PC-9 (cell line): ENCODE measurements at places on chromosomes 2 and 18. TPM values are rescaled to one million over a fixed set of nuclear protein-coding genes. Genes with fewer than 3 reads are reported as not detected.

Gene FSHR
- not detected in 2 replicates for total RNA-seq

- no peak for DNase-seq
Observed at GRCh38 chr2:128292599-128293425, 25.9 kb downstream of the HS6ST1 start.

Gene VWC2L
- total RNA-seq = not detected in 2 replicates

Gene ASTL
- not detected in 2 replicates for total RNA-seq

DNA sequence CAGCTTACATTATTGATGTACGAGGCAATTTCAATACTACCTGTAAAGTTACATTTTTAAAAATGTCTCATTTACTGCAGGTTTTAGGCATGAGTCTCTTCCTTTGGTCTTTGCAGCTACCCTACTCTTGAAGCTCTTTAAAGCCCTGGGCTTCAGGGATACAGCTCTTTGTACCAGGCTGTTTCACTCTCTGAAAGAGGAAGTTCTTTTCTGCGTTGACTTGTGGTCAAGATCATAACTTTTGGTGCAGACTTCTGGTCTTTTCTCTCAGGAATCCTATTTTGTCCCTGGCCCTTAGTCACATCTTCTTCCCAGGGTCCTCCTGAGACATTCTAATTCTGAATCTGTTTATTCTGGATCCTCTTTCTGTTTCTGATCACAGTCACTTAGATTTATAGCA is 16.6 kb upstream of the HRH4 start:
- DNase-seq = no peak

GRCh38 chr2:212227755-212228154 is 310.8 kb downstream of the ERBB4 start:
- peak; percentile 44 for DNase-seq

GRCh38 chr2:224915136-224915535 is 127.1 kb downstream of the DOCK10 start:
- no peak for DNase-seq

GRCh38 chr2:62201307-62201706 is 5.4 kb downstream of the B3GNT2 start:
- DNase-seq = no peak

DNA sequence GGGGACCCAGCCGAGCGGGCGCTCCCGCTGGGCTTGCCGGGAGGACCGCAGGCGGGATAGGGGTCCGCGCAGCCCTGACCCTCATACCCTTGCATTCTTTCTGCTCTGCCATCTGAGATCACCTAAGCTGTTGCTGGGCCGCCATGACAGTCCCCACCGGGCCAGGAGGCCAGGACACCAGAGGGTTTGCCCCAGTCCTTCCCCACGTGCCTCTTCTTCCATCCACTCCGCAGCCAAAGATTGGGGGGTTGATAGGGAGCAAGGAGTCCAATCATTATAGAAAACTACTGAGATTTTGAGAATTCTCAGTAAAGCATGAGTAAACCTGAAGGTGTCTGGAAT is 453 bp upstream of the GRB14 start:
- DNase-seq = no peak

Gene TFPI
- 35.5 and 65.7 TPM in 2 replicates for total RNA-seq

Gene SP5
- total RNA-seq = 1.9 and 7.3 TPM in 2 replicates

- peak; percentile 56 for DNase-seq
Observed at GRCh38 chr2:45962177-45962921, 310.9 kb downstream of the PRKCE start.

Gene FBLN7
- total RNA-seq = 0.70 and 1.6 TPM in 2 replicates

DNA sequence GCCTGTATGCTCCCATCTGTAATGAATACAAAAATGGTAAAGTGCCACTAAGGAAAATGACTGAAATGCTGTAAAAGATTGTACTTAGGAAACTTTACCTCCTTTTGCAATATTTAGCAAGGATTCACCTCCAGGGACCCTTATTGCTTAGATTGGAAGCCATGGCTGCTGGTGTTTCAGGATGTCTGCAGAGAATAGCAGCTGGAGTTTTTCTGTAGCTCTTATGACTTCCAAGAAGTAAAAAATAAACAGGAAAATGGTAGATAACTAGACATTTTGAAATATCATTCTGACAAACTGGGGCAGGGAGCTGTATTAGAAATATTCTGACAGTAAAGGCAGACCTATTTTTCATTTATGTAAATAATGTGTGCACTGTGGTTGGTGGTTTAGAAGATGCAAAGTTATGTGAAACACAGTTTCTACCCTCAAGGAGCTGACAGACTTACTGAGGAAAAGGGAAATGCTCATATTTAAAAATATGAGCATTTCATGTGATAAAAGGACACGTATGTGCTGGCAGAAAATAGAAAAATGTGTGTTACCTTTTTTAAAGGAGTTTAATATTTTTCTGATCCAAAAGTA is 224.9 kb upstream of the BOD1L2 start:
- no peak for DNase-seq

DNA sequence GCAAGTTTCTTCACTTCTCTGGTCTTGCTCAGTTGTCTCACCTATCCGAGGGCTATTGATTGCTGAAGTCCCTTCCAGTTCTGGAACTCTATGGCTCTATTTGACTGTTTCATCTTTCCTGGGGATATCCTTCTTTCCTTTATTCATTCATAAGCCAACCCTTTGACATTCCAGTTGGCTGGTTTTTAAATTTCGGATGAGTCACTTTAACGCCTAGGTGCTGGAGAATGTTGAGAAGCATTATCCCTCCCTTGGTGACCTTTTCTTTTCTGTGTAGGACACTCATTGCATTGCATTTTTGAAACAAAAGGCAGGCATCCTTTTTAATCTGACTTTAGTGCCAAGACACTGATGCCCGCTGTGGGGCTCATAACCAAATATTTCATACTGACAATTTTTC is 307.1 kb downstream of the TSN start:
- no peak for DNase-seq

DNA sequence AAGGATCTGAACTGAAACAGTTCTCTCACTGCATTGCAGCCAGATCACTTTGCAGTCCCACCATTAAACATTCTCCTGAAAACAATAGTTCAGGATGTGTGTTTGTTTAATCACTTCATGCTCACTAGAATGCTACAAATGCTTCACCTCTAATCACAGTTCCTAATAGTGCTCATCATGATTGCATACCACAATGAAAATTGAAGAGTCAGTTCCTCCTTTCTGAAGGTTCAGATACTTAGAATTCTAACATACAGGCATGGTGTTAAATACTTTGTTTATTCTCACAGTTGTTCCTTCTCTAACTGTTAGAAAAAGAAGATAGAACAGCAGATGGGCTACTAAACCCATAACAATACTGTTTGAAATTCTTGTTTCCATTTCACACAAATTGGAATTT is 622.3 kb upstream of the ACVR2A start:
- no peak for DNase-seq

- DNase-seq = no peak
Observed at GRCh38 chr2:136351684-136352083, 233.7 kb upstream of the CXCR4 start.

Gene OSR1
- total RNA-seq = 6.4 and 6.9 TPM in 2 replicates

Gene PRKAG3
- total RNA-seq = not detected in 2 replicates

GRCh38 chr18:29871246-29871645 is 1171.3 kb downstream of the DSC3 start:
- no peak for DNase-seq

- no peak for DNase-seq
Observed at GRCh38 chr2:20397811-20398447, 47.3 kb upstream of the PUM2 start.

GRCh38 chr18:59550174-59550516 is 147.1 kb downstream of the CCBE1 start:
- no peak for DNase-seq

- DNase-seq = no peak
Observed at GRCh38 chr2:112614201-112614840, 29.9 kb downstream of the CHCHD5 start.

DNA sequence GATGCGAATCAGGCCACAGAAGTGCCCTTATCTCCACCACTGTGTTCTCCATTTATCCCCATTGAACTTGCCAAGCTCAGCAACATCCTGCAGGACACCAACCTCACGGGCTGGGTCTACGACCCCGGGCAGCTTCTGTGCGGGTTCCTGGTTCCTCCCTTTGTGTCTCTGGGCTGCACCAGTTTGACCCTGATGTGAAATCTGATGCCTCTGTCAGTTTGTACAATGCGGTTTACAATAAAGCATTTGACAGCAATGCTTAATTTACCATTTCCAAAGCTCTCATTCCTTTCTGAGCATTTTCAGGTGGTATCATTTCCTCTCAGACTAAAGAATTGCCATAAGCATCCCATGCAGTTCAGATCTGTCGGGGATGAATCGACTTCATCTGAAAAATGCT is 3.3 kb upstream of the TMEM18 start:
- no peak for DNase-seq

DNA sequence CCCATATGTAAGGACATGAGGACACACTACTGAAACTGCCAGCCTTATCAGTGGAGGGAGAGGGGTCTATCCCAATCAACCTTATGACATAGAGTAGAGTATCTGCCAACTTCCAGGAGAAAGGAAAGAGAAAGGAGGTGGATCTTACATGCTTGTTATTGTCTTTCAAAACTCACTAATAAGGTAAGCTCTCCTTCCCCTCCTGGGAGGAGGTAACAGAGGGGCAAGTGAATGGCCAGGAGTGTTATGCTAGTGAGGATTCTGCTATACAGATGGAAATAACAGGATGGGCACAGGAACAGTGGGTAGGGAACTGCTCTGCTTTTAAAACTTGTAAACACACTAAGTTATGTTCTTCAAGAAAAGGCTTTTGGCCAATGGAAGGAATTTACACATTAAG is 1020.1 kb downstream of the TDRD15 start:
- DNase-seq = no peak

DNA sequence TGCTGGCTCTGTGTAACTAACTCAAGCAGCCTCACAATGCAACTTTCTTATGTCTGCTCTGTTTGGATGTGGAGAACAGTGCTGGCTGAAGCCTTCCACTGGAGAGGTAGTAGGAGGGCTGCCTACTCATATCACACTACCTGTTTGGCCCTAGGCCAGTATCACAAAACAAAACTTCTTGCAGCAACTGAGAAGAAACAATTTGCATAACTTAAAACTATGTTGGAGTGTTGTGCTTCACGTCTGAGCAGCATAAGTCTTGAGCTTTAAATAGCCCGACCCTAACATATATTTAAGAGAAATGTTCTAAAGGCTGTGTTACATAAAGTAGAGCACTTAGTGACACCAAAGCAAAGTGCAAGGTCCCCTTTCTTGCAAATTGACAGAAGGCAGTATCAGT is 204.9 kb upstream of the ACVR2A start:
- no peak for DNase-seq

Gene ARID5A
- total RNA-seq = 5.1 and 6.0 TPM in 2 replicates

DNA sequence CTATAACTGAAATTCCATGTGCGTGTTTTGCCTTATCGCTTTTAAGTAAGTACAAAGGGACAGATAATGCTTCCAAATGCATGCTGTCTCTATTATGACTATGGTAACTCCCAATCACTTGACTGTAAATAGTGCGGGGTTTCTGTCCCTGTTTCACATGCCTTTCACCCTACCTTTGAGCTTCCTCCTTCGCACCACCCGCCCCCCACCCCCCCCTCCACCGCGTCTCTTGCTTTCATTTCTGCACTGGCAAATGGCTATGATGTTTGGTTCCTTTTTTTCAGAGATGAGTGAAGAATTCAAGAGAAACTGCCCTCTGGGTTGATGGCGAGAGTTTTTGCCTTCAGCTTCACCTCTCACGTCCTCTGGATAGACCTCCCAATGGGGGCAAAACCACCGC is 25.0 kb upstream of the SPP2 start:
- no peak for DNase-seq

Gene RAB17
- total RNA-seq = 86.3 and 88.1 TPM in 2 replicates

- no peak for DNase-seq
Observed at GRCh38 chr2:196697825-196698224, 58.3 kb downstream of the CCDC150 start.

GRCh38 chr2:167293172-167293781 is 405.0 kb downstream of the XIRP2 start:
- no peak for DNase-seq

Gene GIGYF2
- 86.4 and 101 TPM in 2 replicates for total RNA-seq

GRCh38 chr2:75238670-75239330 is 39.5 kb upstream of the TACR1 start:
- DNase-seq = no peak
